COR-L47 (cell line): ENCODE measurements at places on chromosomes 3 and 15.

GRCh38 chr3:194632226-194632808, 902 bp downstream of the TMEM44 start:
- no peak for DNase-seq

DNA sequence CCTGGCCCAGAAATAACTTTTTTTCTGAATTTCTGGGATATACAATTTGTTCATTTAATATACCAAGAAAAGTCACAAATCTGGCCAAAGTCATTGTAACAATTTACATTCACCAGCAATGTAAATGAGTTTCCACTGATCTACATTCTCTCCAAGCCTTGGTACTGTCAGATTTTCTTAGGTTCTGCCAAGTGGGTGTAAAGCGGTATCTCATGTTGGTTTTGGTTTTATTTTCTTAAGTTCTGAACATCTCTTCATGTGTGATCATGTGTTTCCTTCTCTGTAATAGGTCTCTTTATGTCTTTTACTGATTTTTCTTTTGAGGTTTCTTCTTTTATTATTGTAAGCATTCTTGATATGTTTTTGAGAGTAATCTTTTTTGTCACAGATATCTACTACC, 235.6 kb upstream of the COL8A1 start:
- no peak for DNase-seq

DNA sequence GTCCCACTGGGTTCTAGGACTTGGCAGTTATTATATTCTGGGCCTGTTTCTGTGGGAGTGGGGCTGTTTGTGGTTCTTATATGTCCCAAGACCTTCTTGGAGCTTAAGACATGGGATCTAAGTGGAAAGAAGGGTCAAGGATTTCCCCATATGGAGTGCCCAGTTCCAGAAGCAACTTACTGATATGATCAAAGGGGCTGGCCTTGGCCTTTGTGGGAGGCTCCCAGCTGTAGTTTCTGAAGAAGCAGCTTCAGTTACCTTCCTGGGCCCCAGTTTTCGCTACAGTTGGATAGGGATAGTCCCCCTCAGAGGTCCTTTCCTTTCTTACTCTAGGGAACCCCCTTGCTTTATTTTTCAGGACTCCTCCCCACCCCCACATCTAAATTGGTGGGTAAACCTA, 56.0 kb downstream of the RAB11A start:
- no peak for DNase-seq

- DNase-seq = no peak
Observed at GRCh38 chr15:98257290-98257689, 296.8 kb downstream of the ARRDC4 start.

DNA sequence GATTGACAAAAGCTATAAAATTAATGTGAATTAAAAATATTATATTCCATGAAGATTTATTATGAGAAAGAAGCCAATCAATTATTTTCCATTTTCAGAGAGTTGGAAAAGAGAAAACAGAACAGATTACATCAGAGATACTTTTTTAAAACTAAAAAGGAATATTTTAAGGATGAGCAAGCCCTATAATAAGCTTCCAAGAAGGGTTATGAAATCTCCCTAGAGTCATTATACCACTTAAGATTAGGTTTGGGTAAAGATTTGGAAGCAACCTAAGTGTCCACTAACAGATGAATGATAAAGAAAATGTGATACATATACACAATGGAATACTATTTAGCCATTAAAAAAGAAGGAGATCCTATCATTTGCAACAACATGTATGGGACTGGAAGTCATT, 51.6 kb upstream of the FSIP1 start:
- no peak for DNase-seq

DNA sequence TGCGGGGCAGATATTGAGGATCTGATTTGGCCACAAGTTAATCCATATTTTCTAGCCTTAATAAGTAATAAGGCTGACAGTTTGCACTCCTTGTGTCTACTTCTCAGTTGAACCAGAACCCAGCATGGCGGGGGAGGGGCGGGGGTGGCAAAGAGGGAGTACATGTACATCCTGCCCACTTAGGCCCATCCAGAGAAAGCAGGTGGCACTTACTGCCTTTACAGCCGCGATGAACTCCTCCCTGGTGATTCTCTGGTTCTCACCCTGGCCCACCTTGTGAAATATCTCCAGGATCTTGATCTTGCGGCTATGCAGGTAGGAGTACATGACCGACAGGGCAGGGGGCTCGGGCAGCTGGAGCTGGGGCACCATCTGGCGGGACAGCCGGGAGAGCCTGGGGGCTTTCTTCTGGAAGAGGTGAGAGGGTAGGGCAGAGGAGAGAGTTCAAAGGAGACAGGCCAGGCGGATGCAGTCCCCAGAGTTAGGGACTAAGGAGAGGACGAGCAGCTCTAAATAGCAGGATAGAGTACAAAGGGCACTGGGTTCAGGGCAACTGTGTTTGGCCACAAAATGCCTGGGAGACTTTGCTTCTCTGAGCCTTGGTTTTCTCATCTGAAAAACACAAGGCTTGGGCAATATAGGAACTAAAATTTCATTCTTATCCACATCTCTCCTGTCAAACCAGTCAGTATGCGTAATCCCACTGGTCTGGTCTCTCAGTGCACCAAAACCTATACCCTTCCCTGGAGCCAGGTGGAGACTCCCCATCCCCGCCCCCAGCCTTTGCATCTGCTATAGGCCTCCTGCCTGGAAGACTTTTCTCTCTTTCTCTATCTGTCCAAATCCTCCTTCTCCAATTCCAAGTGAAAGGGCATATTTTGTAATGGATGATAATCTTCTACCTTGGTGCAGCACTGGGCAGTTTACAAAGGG, 10.1 kb downstream of the EFCAB12 start:
- DNase-seq = no peak

DNA sequence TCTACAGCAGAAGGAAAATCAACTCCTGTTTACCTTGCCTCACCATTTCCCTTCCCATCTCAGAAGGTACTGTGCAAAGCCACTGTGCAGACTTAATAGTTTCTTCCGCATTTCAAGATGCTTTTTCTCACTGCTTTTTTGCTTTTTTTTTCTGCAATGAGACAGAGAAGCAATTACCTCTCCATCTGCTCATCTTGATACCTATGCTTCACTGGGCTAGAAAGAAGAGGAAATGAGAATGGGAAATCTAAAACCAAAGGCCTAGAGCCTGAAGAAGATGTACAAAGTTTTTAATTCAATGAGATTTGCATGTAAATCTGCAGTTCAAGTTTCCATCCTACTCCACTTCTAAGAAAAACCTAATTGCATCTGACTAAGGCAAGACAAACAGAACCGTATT, 238.1 kb upstream of the SETMAR start:
- no peak for DNase-seq

DNA sequence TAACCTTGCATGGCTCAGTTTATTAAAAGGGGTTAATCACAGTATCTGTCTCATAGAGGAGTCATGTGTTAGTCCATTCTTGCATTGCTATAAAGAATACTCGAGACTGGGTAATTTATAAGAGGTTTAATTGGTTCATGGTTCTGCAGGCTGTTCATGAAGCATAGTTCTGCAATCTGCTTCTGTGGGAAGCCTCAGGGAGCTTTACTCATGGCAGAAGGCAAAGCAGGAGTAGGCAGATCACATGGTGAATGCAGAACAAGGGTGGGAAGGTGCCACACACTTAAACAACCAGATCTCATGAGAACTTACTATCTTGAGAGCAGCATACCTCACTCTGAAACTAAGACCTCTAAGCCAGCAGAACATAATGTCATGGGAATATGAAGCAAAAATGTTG, 42.2 kb upstream of the PTX3 start:
- no peak for DNase-seq

- no peak for DNase-seq
Observed at GRCh38 chr3:72242326-72242725, 457.4 kb upstream of the PROK2 start.

- DNase-seq = no peak
Observed at GRCh38 chr15:57114070-57114469, 195.6 kb downstream of the TCF12 start.

- DNase-seq = no peak
Observed at GRCh38 chr3:66438046-66438445, 62.8 kb downstream of the LRIG1 start.

- DNase-seq = no peak
Observed at GRCh38 chr15:75170711-75171341, 30.9 kb upstream of the C15orf39 start.

DNA sequence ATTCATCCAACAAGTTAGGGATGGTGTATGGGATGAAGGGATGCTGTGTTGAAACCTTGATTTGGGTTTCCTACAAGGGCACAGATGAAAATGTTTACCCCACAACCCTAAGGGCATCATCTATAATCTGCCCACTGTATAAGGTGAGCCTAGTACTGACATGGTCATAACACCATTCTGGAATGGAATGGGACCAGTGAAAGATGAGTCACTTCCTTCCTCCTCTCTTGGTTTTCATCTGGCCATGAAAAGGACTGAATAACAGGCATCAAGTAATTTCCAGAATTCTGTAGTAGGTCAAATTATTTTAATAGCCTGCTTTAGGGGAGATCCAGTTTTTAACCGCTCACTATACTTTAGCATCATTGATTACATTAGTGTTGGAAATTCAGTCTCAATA, 538.6 kb downstream of the NR2F2 start:
- DNase-seq = no peak

DNA sequence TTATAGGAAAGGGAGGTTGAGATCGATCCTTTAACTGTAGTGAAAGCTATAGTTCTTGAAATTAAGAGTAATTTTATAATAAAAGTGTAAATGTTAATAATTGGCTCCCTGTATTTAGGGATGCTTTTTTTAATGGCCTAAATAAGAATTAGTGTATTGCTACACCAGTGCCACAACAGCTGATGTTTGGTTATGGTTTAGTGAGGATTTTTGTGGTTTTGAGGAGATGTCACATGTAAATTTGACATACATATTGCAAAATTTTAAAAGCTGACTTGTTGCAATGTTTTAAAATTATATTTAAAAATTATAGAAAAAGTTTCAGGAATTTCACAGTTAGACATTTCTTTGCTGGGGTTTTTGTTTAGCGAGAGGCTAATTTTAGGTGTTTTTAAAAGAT, 3.9 kb downstream of the TSC22D2 start:
- DNase-seq = no peak

DNA sequence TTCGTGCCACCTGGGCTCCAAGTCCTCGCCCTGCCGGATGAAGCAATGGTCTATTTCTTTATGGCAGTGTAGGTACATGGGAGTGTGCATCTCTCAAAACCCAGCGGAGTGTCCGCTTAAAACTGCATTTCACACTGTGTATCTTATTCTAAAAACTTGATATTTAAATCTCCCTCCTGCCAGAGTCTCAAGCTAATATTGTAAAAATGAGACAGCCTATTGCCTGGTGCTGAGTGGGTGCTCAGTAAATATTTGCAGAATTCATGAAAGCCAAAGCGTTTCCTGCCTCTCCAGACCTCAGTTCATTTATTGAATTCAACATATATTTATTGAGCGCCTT, 330 bp upstream of the TBC1D2B start:
- no peak for DNase-seq

DNA sequence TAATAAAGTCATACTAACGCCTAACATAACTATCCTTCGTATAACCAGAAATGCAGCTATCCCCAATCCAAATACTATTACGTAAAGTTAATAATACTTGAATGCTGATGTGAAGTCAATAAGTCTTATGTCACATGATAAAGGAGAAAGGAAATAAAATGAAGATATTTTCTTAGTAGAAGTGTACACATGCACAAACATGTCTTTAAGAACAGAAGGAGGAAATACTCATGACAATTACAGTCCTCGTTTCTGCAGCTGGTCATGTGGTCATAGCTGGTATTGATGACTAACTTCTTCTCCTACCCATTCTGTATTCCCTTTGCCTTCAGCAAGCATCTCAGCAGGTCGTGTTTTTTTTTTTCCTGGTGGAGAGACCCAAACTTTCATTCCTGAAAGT, 244.3 kb downstream of the CHL1 start:
- DNase-seq = no peak

- no peak for DNase-seq
Observed at GRCh38 chr15:68377766-68378165, 54.2 kb downstream of the ITGA11 start.

- no peak for DNase-seq
Observed at GRCh38 chr3:64148955-64149653, 76.2 kb downstream of the PRICKLE2 start.

DNA sequence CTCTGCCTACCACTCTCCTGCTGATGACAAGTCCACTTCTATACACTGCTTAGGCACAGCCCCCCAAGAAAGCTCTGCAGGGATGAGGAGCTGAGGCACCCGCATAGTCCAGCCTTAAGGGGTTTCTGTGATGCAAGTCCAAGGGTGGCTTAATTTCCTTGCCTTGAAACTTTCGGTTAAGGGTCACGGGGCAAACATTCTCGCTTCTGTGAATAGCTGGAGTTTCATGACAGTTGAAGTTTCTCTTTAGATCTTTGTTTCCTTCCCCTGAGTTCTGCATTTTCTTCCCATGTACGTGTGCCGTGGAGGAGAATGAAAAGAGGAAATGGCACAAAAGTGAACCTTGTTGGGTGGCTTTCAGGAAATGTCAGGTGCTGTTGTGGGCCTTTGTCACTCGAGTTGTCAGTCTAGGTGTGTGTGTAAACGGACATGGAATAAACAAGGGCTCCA, 7.0 kb downstream of the GPR160 start:
- no peak for DNase-seq

- DNase-seq = peak; percentile 3
Observed at GRCh38 chr3:151379083-151379734, 5.3 kb downstream of the P2RY12 start.

DNA sequence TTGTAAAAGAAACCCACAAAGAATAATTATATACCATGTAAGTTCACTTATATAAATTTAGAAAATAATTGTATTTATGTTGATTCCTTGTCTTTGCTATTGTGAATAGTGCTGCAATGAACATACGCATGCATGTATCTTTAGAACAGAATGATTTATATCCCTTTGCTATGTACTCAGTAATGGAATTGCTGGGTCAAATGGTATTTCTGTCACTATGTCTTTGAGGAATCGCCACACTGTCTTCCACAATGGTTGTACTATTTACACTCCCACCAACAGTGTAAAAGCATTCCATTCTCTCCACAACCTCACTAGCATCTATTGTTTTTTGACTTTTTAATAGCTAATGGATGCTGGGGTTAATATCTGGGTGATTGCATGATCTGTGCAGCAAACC, 149.4 kb upstream of the CNTN3 start:
- no peak for DNase-seq

- DNase-seq = no peak
Observed at GRCh38 chr15:96002890-96003859, 327.3 kb upstream of the NR2F2 start.

DNA sequence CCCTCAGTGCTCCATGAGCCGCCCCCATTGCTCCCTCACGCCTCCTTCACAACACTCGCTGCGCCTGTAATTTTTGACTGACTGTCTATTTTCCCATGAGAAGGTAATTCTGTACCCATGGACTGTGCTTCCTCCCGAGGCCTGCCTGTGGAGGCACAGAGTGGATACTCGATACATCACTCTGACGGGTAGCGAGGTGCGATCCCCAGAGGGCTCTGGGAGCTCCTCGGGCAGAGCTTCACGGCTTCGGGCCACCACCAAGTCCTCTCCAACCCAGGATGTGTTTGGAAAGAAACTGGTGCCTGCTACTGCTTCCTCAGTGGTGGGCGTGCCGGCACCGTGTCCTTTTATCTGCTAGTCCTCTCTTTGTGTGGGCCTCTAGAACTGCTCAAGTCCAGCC, 108.6 kb upstream of the DLG1 start:
- no peak for DNase-seq
